Pancreas (tissue), 10 donors: ENCODE measurements at places on chromosomes 7 and 10. TPM values are rescaled to one million over a fixed set of nuclear protein-coding genes. Genes with fewer than 3 reads are reported as not detected.
A peak's percentile ranks its signal among the peaks of the same experiment; 100 is the strongest.

DNA sequence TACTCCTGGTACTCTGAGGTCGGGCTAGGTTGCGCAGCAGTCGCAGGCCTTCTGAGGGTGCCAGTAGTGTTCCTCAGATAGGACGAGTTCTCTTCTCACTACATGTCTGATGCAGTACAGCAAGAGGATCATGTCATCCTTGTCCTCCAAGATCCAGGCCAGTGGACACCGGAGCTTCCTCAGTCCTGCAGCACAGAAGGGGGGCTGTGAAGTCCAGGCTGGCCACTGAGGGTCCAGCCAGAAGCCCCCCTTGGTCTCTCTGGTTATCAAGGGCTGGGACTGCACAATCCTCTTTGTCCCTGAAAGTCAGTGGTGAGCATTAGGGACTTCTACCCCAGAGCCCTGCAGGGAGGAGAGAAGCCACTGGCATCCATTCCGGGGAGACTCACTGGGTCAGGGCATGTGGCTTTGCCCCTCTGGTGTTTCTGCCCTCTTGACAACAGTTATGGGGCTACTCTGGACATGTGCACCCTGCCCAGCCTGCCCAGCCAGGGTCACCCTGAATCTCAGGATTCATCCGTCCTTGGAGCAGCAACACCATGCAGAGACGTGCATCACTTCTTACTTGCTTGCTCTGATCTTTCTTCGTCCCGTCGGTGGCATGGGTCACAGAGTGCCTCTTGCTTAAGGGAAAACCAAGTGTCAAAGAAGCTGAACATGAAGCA, 125.7 kb downstream of the ADCY1 start:
- DNase-seq, result no peak

- DNase-seq, result no peak
Measured at GRCh38 chr7:85205754-85206153, 18.9 kb upstream of the SEMA3D start.

DNA sequence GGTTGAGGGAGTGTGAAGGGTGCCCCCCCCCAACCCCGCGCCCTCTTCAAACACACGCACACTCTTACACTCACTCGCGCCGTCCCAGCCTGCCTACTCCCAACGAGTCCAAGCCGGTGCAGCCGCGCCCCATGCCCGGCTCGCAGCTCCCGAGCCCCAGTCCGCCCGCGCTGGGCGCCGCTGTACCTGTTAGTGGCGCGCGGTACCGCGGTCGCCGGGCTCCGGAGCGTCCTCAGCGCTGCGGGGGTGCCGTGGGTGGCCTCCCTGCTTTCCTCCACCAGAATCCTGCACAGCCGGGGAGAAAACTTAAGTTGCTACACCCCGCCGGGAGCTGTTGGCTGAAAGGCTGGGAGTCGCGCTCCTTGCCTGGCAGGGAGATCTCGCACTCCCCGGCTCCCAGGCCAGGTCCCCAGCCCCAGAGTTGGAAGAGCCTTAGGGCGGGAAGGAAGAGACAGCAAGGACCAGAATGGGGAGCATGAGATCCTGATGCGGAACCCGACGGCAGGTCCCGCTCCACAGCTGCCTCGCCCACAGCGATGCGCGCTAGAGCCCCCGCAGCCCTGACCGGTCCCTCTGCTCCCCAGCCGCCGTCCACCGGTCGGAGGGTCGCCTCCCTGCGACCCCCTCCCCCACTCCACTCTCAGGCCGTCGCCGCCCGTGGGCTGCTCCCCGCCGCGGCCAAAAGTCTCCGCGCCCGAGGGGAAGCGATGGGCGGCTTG, 863 bp downstream of the ST8SIA6 start:
- peak; percentile 18 for DNase-seq

- DNase-seq, result no peak
Measured at GRCh38 chr7:19772306-19772705, 1.1 kb downstream of the TMEM196 start.

DNA sequence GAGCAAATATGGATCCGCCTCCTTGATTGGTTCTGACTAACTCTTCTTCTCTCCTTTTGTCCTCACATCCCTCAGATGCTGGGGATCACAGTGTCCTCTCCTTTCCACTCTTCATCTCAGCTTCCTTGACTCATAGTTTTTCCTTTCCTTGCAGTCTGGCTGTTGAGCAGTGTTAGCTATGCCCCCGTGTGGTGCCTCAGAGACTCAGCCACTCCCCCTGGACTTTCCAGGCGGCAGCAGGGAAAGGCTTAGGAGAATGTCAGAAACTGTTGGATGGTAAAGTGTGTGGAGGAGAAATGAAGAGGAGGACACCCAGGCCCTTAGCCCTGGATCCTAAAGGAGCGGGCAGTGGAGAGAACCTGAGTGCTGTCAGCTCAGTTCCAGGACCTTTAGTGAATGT, 267.5 kb downstream of the CELF2 start:
- no peak for DNase-seq

DNA sequence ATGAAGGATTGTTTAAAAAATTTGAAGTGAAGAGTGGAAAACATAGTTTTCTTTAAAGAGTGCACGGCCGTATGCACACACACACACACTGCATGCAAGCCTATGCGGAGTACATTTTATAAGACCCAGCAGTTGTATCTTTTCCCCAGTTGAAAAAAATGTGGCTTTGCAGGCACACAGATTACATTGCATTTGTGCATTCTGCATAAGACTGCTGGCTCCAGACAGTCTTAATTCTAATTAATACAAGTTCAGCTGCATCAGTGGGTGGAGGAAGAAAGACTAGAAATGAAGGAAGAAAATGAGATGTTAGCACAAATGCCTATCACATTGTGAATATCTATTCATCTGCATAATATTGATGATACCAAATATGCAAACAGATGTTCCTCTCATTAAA, 79.6 kb downstream of the FAM204A start:
- DNase-seq, result no peak

DNA sequence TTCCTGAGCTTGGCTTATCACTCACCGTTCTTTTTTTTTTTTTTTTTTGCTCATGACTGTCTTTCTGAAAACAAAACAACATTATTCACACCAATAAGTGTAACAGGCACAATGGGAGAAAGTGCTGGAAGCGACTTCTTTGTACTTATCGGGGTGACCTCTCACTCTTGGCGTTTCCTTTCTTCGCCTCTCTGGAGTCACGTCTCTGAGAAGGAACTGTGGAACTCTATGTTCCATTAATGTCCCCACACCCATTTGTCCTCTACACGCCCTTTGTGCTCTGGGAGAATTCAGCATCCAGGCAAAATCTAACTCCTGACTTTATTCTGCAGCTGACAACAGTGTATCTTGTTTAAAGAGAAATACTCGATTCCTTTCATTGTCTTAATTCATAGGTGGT, 70.8 kb upstream of the FAM204A start:
- DNase-seq, result no peak

The ICA1 gene
- total RNA-seq, result 55.5 TPM

The PPRC1 gene
- 11.7 TPM for total RNA-seq
